IPS DF 6.9 (cell line): ENCODE measurements at places on chromosomes 1 and 21.

GRCh38 chr21:42255825-42256224 lies 36.9 kb downstream of the ABCG1 start:
- no peaks in the 10 kb centered on the region for H3K36me3 ChIP-seq
- no peak overlapping the region for H3K27ac ChIP-seq
- DNase-seq, result no peak

DNA sequence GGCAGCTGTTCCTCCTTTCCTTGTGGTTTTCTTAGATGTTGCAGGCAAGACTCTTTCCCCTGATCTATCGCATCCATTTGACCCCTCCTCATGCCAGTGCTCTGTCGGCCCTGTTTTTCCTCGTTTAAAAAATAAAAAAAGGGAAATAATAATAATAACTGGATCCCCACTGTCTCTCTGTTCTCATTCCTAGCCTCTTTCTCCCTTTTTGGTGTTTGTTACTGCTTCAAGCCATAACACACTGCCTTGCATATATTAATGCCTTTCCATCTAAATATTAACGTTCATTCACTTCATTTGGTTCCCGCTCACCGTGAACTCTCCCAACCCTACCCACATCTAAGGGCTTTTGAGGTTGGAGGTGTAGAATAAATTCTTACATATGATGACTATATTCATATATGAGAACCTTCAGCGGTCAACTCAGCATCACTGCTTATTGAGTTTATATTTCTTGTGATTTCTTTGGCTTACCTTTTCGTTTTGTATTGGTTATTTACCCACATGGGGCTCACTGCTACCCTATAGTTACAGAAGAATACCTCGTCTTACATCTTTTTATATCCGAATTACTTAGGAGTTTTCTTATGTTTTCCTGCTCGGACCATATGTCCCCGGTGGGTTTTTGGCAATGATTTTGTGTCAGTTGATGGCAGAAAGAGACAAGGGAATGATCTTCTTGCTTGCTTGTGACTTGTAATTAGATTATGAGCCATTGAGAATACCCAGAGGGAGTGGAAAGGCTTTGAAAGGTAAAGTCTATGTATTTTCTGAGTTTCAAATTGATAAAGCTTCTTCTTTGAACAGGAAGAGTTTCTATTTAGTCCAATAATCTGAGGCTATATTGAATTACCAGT lies 805 bp downstream of the ATG4C start:
- H3K27ac ChIP-seq, result no peak overlapping the region
- H3K4me1 ChIP-seq, result no peaks in the 10 kb centered on the region
- DNase-seq, result no peak
- H3K27me3 ChIP-seq, result no peaks in the 10 kb centered on the region

DNA sequence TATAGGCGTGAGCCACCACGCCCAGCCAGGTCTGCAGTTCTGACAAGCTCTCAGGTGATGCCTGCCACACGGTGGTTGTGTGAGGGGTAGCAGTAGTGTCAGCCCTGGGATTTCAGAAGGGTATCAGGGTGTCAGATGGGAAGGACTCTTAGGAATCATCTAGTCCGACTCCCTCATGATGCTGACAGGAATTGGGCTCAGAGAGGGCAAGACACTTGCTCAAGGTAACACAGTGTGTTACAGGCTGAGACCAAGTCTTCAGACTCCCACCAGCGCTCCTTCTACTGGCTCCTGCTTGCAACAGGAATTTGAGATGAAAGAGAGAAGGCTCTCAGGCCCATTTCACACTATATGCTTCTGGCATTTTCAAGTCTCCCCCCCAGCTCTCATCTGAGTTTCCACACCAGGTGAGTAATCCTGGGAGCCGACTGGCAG lies 6.9 kb downstream of the HTR1D start:
- no peaks in the 10 kb centered on the region for H3K4me1 ChIP-seq
- H3K36me3 ChIP-seq, result no peaks in the 10 kb centered on the region
- no peaks in the 10 kb centered on the region for H3K27me3 ChIP-seq
- H3K27ac ChIP-seq, result no peak overlapping the region
- no peak for DNase-seq

DNA sequence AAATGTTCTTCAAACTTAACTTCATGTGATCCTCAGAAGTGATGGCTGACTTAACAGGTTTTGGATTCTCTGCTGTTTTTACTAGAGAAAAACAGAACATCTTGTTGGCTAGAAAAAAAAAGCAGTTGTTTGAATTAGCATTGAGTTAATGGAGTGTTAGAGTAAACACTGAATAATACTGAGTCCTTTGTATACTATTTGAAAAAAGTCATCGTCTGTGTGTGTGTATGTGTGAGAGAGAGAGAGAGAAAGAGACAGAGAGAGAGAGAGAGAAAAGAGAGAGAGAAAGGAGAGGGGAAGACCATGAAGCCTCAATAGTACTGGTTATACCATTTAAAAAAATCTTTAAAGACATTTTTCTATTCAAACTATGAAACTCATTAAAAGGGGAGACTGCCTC lies 10.4 kb downstream of the ZNF697 start:
- H3K4me1 ChIP-seq, result peaks cover 4% of the 10 kb centered on the region; the same call in 1 of the 2 replicates
- DNase-seq, result no peak
- H3K27me3 ChIP-seq, result no peaks in the 10 kb centered on the region

DNA sequence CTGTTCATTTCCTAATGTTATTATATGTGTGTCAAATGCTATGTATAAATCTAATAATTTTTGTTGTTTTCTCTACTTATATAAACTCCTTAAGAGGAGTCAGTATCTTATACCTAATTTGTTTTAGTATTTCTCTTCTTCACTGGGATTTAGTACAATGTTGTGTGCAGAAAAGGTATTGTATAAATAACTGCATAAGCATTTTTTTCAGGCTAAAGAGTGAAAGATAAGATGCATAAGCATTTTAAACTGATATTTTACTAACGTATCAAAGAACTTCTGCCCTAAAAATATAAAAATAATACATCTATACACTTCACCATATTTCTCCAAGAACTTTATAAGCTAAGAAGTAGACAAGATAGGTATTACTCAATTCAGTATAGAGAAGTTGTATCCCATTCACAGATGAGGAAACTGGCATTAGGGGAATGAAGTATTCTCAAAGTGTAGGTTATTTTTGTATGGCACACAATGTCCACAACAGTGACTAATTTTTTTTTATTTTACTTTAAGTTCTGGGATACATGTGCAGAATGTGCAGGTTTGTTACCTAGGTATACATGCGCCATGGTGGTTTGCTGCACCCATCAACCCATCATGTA lies 59.3 kb downstream of the NUP210L start:
- no peaks in the 10 kb centered on the region for H3K27me3 ChIP-seq
- H3K36me3 ChIP-seq, result no peaks in the 10 kb centered on the region
- H3K4me3 ChIP-seq, result no peak overlapping the region
